ENCODE measurements at places on chromosomes 6 and 20. TPM values are rescaled to one million over a fixed set of nuclear protein-coding genes. Genes with fewer than 3 reads are reported as not detected.

DNA sequence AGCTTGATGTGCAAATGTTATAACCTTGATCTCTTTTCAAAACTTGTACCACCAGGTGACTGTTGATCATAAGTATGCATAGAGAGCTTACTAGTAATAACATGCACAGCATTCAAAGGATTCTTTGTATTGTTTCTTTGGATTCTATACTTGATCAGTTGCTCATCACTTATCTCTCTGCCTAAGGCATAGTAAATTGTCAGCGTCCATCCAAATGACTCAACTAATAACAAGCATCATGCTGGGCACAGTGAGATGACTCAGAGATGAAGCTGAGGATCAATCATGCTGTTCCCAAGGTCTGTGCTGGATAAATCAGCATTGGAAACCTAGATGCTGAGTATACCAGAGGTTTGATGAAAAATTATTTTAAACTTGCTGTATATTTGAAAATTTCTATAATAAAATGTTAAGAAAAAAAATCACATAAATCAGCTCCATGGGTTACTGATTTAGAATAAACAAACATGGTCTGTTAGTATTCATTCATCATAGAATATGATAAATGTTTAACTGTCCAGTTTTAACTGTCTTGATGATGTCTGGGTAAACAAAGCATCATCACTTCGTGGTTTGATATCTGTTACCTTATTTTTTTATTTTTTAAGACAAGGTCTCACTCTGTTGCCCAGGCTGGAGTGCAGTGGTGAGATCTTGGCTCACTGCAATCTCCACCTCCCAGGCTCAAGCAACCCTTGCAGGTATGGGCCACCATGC, 45.6 kb upstream of the SGK1 start:
- no peak for DNase-seq

DNA sequence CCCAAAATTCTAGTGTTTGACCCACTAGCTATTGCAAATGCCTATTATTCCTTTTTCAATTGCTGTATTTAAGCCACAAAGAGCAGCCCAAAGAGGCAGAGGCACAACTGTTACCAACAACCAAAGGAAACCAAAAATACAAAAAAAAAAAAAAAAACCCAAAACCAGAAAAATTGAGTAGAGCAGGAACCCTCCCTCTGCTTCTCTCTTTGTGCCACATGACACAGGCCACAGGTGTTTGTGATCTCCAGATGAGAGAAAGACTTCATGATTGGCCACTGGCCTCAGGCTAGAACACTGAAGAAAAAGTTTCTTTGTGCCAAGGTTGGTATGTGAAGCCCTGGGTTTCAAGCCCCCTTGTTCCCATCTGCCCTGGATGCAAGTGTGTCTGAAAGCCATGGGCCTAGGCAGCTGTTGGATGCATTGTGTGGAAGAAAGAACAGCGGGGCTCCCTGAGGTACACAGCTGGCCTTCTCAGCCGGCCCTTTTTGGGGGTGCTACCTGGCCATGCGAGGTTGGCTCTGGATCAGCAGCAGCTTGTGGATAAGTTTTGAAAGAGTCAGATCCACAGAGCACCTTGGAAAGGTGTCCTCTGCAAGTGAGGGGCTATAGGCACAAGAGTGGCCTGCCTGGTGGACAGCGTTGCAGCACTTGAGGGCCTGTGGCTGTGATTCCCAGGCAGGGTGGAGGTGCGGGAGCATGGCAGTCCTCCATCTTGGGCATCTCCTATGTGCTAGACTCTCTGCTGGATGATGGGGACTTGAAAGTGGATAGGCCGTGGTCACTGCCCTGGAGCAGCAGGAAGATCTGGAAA, 204.5 kb downstream of the ZDHHC14 start:
- no peak for DNase-seq

GRCh38 chr6:131510591-131510990, 62.4 kb upstream of the ARG1 start:
- DNase-seq: no peak

GRCh38 chr6:139325686-139326085, 33.9 kb upstream of the TXLNB start:
- no peak for DNase-seq

GRCh38 chr6:82246802-82247504, 591 bp downstream of the IBTK start:
- DNase-seq: peak; percentile 69

DNA sequence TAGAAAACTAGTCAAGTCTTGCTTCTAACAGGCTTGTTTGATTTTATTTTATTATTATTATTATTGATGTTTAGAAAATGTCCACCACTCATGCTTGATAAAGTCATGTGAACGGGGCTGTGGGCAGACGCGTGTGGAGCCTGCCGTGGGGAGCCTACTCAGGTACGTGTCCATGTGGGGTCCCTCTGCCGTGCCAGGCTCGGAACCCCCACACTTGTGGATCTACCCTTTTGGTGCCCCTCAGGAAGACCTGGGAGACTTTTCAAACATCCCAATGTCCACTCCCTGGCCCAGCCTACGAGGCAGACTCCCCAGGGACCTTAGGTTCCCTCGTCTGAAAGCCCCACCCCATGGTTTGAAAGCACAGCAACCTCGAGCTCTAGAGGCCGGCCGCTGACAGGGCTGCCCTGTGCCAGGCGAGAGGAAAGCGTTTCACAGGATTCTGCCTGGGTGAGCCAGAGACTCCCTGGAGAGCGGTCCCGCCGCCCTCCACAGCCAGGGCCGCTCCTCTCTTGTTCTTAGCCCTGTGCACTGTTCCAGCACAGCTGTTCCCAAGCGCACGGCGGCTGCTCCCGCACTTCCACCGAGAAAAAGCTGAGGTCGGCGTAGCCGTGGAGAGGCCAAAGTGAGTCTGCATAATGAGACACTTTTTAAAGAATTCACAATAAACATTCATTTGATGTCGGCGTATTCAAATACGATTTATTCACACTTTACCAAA, 249.7 kb downstream of the TTLL2 start:
- DNase-seq: no peak

DNA sequence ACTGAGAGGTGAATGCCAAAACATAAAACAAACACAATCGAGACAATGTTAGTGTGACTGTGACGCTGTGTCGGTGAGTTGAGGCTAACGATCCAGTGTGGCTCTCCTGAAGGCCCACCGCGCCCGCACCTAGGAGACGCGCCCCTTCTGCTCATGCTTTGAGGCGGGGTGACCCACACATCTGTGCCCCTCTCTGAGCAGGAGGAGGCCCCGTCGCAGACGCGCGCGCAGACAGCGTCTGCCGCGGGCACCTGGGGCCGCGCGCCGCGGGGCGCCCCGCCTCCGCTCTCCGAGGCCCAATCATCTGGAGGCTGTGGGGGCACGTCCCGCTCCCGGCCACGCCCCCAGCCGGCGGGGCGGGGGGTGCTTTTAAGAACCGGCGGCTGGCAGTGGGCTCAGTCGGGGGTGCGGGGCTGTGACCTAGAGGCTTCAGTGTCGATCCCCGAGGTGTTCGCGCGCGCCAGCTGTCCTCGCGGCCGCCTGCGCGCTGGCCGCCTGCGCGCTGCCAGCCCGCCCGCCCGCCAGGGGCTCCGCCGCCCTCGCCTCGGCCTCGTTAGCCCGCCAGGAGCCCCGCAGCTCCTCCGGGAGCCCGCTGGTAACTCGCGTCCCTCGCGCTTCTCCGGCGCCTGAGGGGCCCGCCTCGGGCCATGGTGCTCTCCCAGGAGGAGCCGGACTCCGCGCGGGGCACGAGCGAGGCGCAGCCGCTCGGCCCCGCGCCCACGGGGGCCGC, at the start of gene SLC16A10:
Gene SLC16A10 (plus strand): TSS at position 398 of the 730 bp plus-strand sequence. CDS start 250 bp downstream, at position 648.
- peak; percentile 73 for DNase-seq

GRCh38 chr6:108156938-108157233, 8.9 kb upstream of the NR2E1 start:
- DNase-seq: no peak

GRCh38 chr6:17469006-17469832, 75.8 kb downstream of the CAP2 start:
- DNase-seq: no peak

PAQR8 gene
- 16.3 TPM for total RNA-seq

KCNK15 gene
- total RNA-seq: 4.8 TPM
